Fibroblast of skin of abdomen (primary cell): ENCODE measurements at places on chromosomes 12 and 14.
A peak's percentile ranks its signal among the peaks of the same experiment; 100 is the strongest.

GRCh38 chr12:109858764-109859163, 21.6 kb downstream of the GLTP start:
- DNase-seq: no peak

- DNase-seq: peak; percentile 72
Observed at GRCh38 chr12:1634590-1635191, 5.7 kb downstream of the WNT5B start.

DNA sequence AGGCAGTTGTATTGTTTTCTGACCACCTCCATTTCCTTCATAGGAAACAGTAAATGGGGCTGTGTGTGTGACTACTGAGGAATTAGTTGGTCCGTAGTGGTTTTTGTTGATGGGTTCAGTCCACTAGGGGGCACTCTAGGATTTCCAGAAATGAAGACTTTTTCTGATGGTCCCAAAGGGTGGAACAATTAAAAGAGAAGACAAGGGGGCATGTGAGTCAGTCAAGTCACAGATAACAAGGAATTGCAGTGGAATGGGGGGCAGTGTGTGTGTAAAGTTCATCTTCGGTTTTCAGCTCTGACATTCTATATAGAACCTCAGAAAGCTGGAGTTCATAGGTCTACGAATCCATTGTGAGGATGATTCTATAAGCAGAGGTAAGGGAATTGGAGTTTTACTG, 186.6 kb upstream of the OR4E1 start:
- DNase-seq: no peak

- no peak for DNase-seq
Observed at GRCh38 chr12:48883305-48884161, 17.9 kb upstream of the RND1 start.

GRCh38 chr12:50132505-50133135, 20.6 kb downstream of the COX14 start:
- peak; percentile 49 for DNase-seq

- DNase-seq: no peak
Observed at GRCh38 chr12:118649765-118650585, 273.6 kb downstream of the SUDS3 start.

DNA sequence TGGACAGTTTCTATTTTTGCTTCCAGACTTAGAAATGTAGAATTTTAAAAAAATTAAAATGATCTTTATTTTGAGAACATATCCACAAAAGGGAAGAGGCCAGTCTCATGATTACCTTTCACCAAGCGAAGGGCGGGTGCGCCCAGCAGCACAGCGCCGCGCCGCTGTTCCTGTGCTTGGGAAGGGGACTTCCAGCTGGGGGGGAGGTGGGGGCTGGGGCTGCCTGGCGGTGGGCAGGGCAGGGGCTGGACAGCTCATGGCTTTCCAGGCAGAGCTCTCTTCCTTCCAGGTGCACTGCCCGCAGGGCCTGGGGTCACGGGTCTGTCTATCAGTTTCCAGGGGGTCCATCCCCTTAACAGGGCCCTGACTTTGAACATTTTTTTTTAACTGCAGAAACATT, 199.9 kb downstream of the TTC7B start:
- no peak for DNase-seq

GRCh38 chr14:101498526-101498860, 62.8 kb upstream of the DIO3 start:
- DNase-seq: no peak

GRCh38 chr14:22210906-22211305, 378.1 kb downstream of the DAD1 start:
- DNase-seq: no peak

- peak; percentile 33 for DNase-seq
Observed at GRCh38 chr12:69905801-69906200, 80.8 kb downstream of the MYRFL start.

DNA sequence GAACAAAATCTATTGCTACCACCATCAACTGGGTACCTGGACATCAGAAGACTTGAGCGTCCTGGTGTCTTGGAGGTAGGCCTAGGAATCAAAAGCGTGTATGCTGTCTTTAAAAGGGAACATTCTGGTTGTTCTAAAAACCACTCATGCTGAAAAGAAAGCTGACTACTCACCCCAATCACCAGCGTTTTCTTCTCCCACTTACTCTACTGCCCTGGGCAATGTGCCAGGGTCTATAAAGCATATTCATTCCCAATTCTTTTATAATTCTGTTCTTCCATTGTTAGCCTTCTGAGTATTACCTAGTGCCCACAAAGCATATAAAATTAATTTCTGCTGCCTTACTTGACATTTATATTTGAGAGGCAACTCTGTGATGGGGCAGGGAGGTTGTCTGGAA, 133.4 kb downstream of the KCNA5 start:
- DNase-seq: no peak

DNA sequence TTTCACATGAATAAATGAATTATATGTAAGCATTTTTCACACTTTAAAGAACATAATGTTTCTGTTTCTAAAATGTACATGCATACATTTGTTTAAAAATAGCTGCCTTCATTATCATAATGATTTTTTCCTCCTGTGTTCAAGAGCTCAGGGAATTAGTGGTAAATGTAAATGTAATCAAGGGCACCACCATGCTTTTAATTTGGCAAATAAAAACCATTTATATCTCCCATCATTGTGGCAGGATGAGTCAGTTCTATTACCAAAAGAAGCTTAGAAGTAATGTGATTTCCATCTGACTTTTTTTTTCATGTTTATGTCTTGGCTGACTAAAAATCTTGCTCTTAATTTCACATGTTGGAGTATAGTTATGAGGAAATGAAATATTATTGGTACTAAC, 176.1 kb downstream of the GXYLT1 start:
- DNase-seq: no peak

- DNase-seq: no peak
Observed at GRCh38 chr14:101855958-101856357, 94.4 kb downstream of the PPP2R5C start.

GRCh38 chr14:93008381-93008780, 85.4 kb downstream of the CHGA start:
- no peak for DNase-seq

- no peak for DNase-seq
Observed at GRCh38 chr12:89862511-89863445, 154.1 kb upstream of the ATP2B1 start.

DNA sequence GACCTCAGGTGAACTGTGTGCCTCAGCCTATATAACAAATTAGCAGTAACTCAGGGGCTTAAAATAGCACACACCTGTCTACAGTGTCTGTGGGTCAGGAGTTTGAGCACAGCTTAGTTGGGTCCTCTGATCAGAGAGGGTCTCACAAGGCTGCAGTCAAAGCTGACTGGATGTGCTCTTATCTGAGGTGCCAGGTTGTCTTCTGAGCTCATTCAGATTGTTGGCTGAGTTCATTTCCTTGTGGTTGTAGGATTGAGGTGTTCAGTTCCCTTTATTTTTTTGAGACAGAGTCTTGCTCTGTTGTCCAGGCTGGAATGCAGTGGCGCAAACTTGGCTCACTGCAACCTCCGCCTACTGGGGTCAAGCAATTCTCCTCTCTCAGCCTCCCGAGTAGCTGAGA, 164.7 kb downstream of the ADCK1 start:
- no peak for DNase-seq

GRCh38 chr14:31122098-31122611, 85.4 kb downstream of the HECTD1 start:
- peak; percentile 5 for DNase-seq

DNA sequence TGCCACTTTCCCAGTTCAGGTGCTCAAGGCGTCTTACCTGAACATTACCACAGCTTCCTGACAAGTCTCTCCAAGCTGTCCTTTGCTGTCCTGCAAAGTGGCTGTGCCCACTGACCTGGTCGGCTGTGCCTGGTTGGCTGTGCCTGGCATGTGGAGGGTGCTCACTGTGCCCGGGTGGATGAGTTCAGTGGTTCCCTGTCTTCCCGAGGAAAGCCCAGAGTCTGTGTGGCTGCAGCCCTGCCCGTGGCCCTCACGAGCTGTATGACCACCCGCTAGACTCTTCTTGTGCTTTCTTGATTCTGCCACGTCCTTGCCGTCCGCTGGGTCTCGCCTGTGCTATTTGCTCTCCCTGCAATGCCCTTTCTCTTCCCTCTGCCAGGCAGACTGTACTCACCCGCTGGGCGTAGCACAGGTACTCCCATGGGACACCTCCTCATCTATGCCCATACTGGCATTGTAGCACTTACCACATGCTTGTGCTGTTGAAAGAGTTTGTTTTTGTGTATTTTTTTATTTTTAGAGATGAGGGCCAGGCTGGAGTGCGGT, 95.9 kb downstream of the TSPAN9 start:
- DNase-seq: no peak

- peak; percentile 97 for DNase-seq
Observed at GRCh38 chr14:68939893-68940613, 39.0 kb downstream of the ACTN1 start.

- DNase-seq: no peak
Observed at GRCh38 chr14:105369653-105370040, 28.7 kb upstream of the TEX22 start.

GRCh38 chr14:68780358-68781160, 12.3 kb downstream of the ZFP36L1 start:
- peak; percentile 70 for DNase-seq

DNA sequence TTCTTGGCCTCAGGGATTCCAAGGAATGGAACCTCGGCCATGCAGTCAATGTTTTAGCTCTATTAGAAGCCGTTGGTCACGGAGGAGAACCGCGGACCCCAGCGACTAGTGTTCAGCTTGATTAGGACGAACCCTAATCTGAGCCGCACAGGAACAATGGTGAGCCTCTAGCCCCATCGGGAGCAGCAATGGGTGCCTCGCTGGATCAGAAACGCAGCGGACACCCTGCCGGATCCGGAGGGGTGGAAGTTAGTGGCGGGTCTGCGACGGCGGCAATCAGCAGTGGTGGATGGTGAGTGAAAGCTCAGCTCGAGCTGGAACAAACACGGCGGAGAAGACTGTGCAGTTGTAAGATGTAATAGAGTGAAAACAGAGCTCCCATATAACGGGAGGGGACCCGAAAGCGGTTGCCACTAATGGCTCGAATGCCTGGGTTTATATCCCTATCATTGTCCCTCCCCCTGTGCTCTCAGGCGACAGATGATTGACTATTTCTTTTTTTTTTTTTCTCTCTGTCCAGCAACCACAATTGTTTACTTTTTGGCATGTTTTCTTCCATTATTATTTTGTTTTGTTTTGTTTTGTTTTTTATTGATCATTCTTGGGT, 127.7 kb downstream of the ZNF664 start:
- DNase-seq: no peak

DNA sequence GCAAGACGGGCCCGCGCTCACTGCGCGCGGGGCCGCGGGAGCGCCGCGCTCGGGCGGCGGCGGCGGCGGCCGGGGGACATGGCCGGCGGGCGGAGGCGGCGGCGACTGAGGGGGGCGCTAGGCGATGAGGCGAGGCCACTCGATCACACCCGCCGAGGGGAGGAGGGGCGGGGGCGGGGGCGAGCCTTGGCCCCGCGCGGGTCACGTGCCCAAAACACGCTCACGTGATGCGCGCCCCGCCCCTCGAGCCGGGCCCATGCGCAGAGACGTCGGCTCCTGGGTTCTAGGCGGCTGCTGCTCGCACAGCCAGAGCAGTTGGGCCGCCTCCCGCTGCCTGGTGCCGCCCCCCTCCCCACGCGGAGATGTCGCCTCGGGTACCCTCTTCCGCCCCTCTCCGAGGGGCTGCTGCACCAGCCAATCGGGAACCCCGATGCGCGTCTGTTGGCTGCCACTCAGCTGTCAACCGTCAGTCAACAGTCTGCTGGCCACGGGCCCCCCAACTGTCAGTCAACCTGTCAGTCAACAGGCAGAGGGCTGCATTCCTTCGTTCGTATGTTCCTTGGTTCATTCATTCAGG, at the start of gene SPPL3:
Gene SPPL3, minus strand, starts transcription at position 162 of the 577 bp plus-strand sequence. CDS start 491 bp downstream, outside the sequence.
- DNase-seq: peak; percentile 88

- no peak for DNase-seq
Observed at GRCh38 chr12:50313256-50313931, 30.1 kb upstream of the LIMA1 start.

GRCh38 chr14:35986219-35986573, 160.1 kb downstream of the BRMS1L start:
- no peak for DNase-seq

- no peak for DNase-seq
Observed at GRCh38 chr12:93425736-93426411, 15.9 kb downstream of the UBE2N start.
